Adrenal gland (tissue), 19 donors: ENCODE measurements at places on chromosomes 16 and 17. TPM values are rescaled to one million over a fixed set of nuclear protein-coding genes. Genes with fewer than 3 reads are reported as not detected.

- no peak overlapping the region for H3K27ac ChIP-seq
- H3K4me1 ChIP-seq: no peaks in the 10 kb centered on the region
- no peak for DNase-seq
- H3K4me3 ChIP-seq: no peak overlapping the region
Measured at GRCh38 chr17:41284546-41284945, 9.0 kb downstream of the KRTAP9-7 start.

DNA sequence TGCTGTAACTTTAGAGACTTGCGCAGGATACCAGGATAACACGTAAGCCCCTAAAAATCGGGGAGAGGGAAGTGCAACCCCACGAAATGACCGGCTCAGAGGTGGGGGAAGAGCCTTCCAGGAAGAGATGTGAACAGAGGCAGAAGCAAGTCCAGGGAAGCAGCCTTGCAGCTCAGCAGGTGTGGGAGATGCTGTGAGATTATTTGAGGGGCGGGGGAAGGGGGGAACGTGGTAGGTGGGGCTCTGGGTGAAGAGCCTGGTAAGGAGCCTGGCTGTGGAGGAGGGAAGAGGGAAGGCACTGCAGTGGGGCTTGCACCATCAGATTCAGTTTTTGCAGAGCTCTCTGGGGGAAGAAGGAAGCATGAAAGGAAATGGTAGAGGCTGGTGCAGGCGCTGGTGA lies 95.4 kb upstream of the CACNG5 start:
- H3K27ac ChIP-seq: no peak overlapping the region
- H3K4me3 ChIP-seq: no peak overlapping the region
- no peak for DNase-seq
- H3K36me3 ChIP-seq: peaks cover 37% of the 10 kb centered on the region

DNA sequence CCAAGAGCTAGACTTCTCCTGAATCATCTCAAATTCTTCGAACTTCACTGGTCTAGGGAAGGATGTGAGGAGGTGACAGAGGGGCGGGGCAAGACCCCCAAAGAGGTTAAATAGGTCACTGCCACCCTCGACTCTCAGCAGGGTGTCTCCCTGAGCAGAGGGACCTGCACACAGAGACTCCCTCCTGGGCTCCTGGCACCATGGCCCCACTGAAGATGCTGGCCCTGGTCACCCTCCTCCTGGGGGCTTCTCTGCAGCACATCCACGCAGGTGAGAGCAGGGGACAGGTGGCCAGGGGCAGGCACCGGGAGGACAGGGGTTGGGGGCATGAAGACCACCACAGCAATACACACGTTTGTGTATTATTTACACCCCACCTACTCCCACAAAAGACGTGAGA lies 9.2 kb downstream of the CCL17 start:
- peaks cover 16% of the 10 kb centered on the region for H3K4me1 ChIP-seq
- DNase-seq: no peak
- no peaks in the 10 kb centered on the region for H3K27me3 ChIP-seq
- H3K4me3 ChIP-seq: no peak overlapping the region
- no peak overlapping the region for H3K27ac ChIP-seq

DNA sequence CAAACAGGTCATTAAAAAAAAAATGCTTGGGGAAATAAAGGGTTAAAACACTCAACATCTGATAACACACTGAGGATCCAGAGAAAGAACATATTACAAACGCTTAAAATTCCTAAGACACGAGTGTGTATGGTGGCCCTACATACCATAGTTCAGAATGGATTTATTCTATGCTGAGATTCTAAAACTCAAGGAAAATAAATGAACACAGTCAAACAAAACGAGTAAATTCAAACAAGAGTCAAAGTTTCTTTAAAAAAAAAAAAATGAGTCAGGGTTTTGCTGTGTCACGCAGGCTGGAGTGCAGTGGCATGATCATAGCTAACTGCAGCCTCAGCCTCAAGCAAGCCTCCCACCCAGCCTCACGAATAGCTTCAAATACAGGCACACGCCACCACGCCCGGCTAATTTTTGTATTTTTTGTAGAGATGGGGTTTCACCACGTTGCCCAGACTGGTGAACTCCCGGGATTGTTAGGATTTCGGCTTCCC lies 17.4 kb downstream of the CRK start:
- peak overlapping the region; percentile 16 for H3K4me3 ChIP-seq
- no peaks in the 10 kb centered on the region for H3K27me3 ChIP-seq
- peaks cover 11% of the 10 kb centered on the region for H3K4me1 ChIP-seq
- peak overlapping the region; percentile 83 for H3K27ac ChIP-seq
- no peaks in the 10 kb centered on the region for H3K36me3 ChIP-seq

DNA sequence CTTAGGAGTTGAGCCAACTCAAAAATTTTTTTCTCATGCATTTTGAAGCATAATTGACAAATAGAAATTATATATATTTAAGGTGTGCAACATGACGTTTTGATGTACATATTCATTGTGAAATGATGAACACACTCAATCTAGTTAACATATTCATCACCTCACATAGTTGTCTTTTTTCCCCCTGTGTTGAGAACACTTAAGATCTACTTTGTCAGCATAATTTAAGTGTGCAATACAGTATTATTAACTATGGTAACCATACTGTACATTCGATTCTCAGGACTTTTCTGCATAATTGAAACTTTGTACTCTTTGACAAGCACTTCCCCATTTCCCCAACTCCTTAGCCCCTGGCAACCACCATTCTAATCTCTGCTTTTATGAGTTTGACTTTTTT lies 192.2 kb upstream of the ZKSCAN2 start:
- no peak overlapping the region for H3K27ac ChIP-seq
- no peak overlapping the region for H3K4me3 ChIP-seq
- H3K36me3 ChIP-seq: no peaks in the 10 kb centered on the region
- DNase-seq: no peak
- no peaks in the 10 kb centered on the region for H3K27me3 ChIP-seq

DNA sequence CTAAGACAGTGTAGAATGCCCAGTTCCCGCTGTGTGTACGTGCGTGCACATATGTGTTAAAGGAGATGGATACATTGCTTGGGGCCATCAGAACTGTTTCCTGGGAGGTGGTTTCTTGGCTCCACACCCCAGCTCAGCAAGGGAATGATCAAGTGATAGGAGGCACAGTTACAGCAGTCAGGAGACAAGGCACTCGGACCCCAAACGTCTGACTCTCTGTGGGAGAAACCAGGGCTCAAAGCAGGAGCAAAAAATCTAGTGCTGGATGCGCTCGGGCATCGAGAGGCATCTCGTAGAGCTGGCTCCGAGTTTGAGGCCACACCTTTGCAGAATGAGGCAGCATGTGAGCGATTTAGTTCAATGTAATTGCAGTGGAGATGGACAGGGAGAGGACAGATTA lies 71.9 kb downstream of the RBBP6 start:
- H3K4me1 ChIP-seq: peaks cover 5% of the 10 kb centered on the region
- H3K4me3 ChIP-seq: no peak overlapping the region
- DNase-seq: no peak
- no peaks in the 10 kb centered on the region for H3K27me3 ChIP-seq
- no peaks in the 10 kb centered on the region for H3K36me3 ChIP-seq

DNA sequence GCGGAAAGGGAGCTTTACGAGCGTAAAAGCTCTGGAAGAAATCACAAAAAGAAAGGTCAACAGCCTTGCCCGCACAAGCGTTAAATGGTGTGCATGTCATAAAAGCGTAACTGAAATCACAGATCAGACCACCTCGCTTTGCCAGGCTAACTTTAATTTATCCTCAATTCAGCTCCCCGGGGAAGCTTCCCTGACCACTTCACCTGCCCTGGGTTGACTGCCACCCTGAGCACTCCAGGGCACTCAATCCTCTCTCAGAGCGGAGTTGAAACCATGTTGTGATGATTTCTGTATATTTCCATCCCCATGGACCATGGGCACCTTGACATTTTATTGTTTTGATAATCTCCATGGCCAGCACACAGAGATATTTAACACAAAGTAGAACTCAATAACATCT lies 16.1 kb upstream of the NAGS start:
- no peak for DNase-seq
- peaks cover 9% of the 10 kb centered on the region for H3K27me3 ChIP-seq
- no peak overlapping the region for H3K27ac ChIP-seq
- no peaks in the 10 kb centered on the region for H3K36me3 ChIP-seq

GRCh38 chr17:34859652-34860051 lies 101.6 kb downstream of the CCT6B start:
- H3K4me1 ChIP-seq: no peaks in the 10 kb centered on the region
- DNase-seq: no peak
- H3K36me3 ChIP-seq: no peaks in the 10 kb centered on the region
- H3K4me3 ChIP-seq: no peak overlapping the region
- no peaks in the 10 kb centered on the region for H3K27me3 ChIP-seq

- H3K27ac ChIP-seq: no peak overlapping the region
- H3K36me3 ChIP-seq: no peaks in the 10 kb centered on the region
- peaks cover 5% of the 10 kb centered on the region for H3K27me3 ChIP-seq
- no peaks in the 10 kb centered on the region for H3K4me1 ChIP-seq
- no peak overlapping the region for H3K4me3 ChIP-seq
Measured at GRCh38 chr17:6041246-6041645, 28.9 kb upstream of the WSCD1 start.

DNA sequence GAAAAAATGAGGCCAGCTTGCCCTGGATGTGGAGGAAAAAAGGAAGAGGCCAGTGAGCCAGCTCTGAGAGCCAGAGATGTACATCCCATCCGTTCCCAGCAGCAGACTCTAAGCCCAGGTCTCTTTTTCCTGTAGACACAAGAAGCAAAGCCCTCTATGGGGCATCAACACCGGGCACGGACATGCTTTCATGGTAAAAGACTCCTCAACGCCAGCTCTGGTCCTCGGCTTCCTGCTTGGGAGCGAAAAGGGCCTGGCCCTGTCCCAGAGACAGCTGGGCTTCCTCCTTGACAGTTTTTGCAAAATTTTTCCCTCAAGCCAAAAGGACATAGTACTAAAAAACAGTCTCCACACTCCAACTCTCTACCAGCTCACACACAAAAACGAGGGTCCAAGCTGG lies 27.1 kb downstream of the PELP1 start:
- H3K27me3 ChIP-seq: no peaks in the 10 kb centered on the region
- no peak overlapping the region for H3K27ac ChIP-seq
- H3K4me3 ChIP-seq: no peak overlapping the region
- DNase-seq: no peak
- no peaks in the 10 kb centered on the region for H3K36me3 ChIP-seq
- no peaks in the 10 kb centered on the region for H3K4me1 ChIP-seq

The PMP22 gene
- total RNA-seq: 91.7 TPM

The KRT14 gene
- total RNA-seq: not detected
